A549 treated with dexamethasone at 1 μM for 4 hours (cell line): ENCODE measurements at places on chromosomes 1 and 21. TPM values are rescaled to one million over a fixed set of nuclear protein-coding genes. Genes with fewer than 3 reads are reported as not detected.

Gene HSF2BP
- total RNA-seq, result 1.6 to 2.2 TPM (median 1.8 TPM) in 5 replicates

Gene AADACL3
- total RNA-seq, result not detected in 5 replicates

Gene ARHGEF16
- total RNA-seq, result 3.1 to 5.6 TPM (median 5.1 TPM) in 5 replicates

Gene DDX20
- total RNA-seq, result 8.9 to 10.5 TPM (median 9.7 TPM) in 5 replicates
